Stimulated activated CD8-positive, alpha-beta memory T cell treated with anti-CD3 and anti-CD28 coated beads, Interleukin-7, amount 100 ng/mL, for 48 hours (primary cell): ENCODE measurements at places on chromosomes 4 and X.

DNA sequence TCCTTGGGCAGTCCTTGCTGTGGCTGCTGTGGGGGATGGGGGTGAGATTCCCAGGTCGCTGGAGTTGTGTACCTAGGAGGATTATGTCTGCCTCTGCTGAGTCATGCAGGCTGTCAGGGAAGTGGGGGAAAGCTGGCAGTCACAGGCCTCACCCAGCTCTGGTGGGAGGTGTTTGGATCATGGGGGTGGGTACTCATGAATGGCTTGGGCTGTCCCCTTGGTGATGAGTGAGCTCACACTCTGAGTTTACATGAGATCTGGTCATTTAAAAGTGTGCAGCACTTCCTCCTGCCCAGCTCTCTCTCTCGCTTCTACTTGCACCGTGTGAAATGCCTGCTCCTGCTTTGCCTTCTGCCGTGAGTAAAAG, 24.6 kb upstream of the PDLIM3 start:
- no peak for DNase-seq

DNA sequence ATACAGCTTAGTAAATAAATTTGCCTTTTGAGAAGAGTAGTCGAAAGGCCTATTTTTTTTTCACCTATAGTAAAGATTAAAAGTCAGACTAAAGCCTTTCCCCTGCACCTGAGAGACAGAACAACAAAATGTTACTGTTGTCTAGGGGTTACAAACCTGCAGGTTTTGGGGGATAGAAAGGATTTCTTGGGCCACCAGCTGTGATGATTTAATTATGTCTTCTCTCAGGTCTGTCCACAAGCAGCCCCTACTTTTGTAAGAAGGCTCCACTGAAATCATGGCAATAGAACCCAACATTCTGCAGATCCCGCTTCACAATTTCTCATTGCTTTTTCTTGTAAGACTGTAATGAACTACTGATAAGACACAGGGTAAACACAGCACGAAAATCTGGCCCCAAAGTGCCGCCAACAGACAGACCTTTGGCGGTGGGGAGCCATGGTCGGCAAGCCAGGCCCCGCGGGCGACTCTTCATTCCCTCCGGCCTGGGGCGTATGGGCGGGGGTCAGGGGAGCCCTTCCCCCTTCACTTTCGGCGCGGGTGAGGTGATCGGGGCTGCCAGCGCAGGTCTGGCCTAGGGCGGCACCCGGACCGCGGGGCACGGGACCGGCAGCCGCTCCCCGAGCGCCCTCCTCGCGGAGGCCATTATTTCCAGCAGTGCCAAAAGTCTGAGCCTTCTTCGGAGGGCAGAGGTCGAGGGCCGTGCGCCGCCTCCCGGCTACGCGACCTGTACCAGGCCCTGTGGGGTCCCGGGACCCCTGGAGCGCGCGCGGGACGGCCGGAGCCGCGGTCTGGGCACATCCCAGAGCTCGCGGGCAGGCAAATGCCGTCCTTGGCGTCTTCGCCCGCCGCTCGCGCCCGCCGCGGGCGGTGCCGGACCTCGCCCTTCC, 812 bp upstream of the KDM6A start:
- DNase-seq: peak; percentile 21

DNA sequence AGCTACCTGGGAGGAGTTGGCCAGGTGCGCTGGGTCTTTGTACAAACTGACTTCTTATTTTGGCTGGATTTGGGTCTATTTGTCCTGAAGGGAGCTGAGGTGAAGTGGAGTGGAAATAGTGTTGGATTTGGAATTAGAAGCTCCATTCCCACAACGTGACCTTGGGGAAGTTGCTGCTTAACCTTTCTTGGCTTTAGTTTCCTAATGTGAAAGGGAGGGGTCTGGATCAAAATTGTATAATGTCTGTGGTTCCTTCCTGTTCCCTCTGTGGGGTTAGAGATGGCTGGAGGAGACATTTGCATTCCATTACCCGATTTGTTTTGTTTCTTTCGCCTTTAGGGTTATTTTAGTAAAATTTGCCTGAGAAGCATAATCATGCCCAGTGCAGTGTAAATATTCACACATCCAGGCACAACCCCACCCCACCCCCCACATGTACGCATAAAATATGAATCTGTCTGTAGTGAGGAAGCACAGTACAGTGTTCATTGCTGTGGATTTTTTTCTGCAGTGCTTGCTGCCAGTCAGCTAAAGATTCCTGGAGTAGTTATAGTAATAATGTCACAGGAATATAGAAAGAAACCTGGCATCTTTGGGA, 21.5 kb downstream of the JADE1 start:
- no peak for DNase-seq

DNA sequence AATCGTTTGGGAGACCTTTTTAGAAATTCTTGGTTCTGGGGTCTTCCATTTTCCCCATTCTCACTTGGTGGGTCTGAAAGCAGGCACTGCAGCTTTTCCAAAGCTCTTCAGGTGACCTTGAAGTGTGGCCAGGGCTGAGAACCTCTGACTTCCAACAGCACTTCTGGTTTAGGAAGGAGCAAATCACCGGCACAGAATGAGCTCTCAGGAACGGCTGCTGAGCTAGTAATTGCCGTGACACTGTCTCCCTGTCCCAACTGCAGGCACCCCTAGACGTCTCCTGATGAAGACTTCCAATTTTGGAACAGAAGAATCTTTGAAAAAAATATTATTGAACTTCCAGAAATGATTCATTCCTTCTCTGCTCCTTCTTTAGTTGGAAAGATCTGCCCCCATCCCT, 31.3 kb downstream of the CD38 start:
- no peak for DNase-seq

DNA sequence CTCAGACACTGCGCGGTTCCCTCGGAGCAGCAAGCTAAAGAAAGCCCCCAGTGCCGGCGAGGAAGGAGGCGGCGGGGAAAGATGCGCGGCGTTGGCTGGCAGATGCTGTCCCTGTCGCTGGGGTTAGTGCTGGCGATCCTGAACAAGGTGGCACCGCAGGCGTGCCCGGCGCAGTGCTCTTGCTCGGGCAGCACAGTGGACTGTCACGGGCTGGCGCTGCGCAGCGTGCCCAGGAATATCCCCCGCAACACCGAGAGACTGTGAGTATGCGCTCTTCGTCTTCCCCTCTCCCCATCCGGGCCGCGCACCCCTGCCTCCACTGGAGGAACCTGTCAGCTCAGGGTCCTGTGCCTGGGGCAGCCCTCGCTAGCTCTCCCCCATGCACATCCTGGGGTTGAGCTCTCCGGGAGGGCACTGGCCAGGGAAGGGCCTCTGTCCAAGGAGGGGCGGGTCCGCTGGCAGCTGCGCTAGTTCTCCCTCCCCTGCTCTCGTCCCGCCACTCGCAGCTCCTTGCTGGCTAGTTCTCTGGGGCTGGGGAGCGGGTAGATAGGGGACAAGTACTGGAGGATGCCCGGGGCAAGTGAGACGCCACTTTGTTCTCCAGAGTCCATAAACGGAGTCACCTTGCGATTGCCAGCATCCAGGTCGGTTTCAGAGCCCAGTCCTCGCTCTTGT, 2.2 kb downstream of the SLIT2 start:
- no peak for DNase-seq

GRCh38 chr4:168919706-168920324, 90.2 kb downstream of the CBR4 start:
- no peak for DNase-seq

- DNase-seq: no peak
These were observed 2.3 kb downstream of the SOWAHB start for GRCh38 chr4:76895619-76896018.

DNA sequence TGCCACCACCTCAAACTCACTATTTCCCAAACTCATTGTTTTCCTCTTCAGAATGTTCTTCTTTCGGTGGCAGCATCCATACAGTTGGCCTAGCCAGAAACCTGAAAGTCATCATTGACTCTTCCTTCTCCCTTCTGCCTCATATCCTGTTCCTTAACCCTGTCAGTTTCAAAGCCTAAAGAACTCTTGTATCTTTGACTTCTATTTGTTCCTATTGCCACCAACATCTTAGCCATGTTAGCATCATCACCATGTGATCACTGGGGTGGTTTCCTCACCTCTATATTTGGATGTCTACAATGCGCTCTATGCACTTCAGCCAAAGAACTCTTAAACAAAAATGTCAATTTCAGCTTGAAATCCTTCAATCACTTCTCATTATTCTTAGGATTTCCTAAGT, 29.0 kb downstream of the DDX60L start:
- no peak for DNase-seq

GRCh38 chrX:13364230-13364857, 44.5 kb upstream of the ATXN3L start:
- no peak for DNase-seq

GRCh38 chr4:73607375-73608033, 12.7 kb downstream of the RASSF6 start:
- DNase-seq: no peak

- no peak for DNase-seq
These were observed 857.5 kb upstream of the FTHL17 start for GRCh38 chrX:31929366-31929765.
